ENCODE measurements at places on chromosomes 11 and 22.

GRCh38 chr11:118565051-118565450 lies 680 bp downstream of the IFT46 start:
- no peak for DNase-seq

DNA sequence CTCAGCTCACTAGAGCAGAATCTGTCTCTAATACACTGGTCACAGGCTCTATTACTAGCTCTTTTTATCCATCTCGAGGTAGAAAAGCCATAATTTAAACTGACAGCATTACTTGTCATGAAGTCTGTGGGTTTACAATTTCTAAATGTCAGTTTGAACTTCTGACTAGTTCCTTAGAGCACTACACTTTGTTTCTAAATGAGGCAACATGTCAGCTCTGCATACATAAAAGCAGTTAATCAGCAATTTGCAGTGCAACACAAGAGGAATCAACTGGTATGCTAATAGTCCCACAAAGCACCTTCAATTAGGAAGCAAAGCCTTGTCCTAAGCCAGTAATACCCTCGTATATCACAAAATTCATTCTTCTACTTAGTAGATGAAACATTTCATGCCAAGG lies 321.3 kb downstream of the TTC28 start:
- no peak for DNase-seq

GRCh38 chr11:32705309-32706033 lies 89.0 kb downstream of the CCDC73 start:
- DNase-seq, result no peak

GRCh38 chr22:22410121-22410520 lies 98.4 kb downstream of the ZNF280B start:
- no peak for DNase-seq

DNA sequence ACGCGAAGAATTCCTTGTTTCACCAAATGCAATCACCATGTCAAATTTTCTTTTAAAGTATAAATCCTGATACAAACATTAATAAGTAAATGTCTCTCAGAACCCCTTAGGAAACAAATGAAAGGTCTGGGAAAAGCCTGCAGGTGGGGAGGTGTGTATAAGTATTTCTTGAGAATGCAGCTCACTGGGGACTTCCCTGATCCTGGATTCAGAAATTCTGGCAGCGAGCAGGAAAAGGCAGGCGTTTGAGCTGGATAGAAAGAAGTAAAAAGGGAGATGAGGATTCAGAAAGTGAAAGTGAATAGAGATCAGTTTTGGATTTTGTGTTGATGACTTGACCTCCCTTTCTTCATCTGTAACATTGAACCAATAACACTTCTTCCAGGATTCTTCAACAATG lies 68.3 kb upstream of the CTSC start:
- no peak for DNase-seq

GRCh38 chr11:78853521-78853920 lies 278.9 kb upstream of the NARS2 start:
- no peak for DNase-seq

GRCh38 chr11:1547467-1548098 lies 24.5 kb downstream of the DUSP8 start:
- DNase-seq, result no peak

GRCh38 chr11:10293423-10294289 lies at the start of gene SBF2:
Gene SBF2, minus strand, starts transcription at chr11:10294219. Its CDS starts 150 bp downstream, at chr11:10294069.
- peak; percentile 22 for DNase-seq

DNA sequence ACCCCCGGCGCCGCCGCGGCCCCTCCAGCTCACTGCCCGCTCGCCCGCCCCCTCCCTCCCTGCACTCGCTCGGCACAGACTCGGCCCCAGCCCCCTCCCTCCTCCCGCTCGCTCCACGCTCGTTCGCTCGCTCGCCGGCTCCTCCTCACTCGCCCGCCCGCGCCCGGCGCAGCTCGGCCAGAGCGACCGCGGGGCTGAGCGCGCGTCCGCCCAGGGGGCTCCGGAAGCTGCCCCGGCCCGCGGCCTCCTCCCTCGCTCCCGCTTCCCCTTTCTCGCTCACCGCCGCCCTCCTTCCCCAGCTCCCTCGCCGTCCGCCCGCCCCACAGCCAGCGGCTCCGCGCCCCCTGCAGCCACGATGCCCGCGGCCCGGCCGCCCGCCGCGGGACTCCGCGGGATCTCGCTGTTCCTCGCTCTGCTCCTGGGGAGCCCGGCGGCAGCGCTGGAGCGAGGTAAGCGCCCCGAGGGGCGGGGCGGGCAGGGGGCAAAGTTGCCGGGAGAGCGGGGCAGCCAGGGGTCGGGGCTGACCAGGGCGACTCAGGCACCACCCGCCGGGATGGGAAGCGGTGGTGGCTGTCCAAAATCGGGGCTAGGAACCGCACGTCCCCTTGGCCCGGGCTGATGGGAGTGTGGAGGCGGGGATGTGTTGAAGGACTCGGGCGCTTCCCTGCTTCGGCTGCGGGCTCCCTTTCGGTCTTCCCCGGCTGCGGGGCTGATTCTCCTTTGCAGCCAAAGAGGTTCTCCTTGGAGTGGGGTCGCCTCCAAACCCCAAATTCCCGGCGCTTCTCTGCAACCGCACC lies at the start of gene SEZ6L:
Gene SEZ6L (plus strand): TSS at position 148 of the 797 bp plus-strand sequence. CDS start 208 bp downstream, at position 356.
- DNase-seq, result no peak

DNA sequence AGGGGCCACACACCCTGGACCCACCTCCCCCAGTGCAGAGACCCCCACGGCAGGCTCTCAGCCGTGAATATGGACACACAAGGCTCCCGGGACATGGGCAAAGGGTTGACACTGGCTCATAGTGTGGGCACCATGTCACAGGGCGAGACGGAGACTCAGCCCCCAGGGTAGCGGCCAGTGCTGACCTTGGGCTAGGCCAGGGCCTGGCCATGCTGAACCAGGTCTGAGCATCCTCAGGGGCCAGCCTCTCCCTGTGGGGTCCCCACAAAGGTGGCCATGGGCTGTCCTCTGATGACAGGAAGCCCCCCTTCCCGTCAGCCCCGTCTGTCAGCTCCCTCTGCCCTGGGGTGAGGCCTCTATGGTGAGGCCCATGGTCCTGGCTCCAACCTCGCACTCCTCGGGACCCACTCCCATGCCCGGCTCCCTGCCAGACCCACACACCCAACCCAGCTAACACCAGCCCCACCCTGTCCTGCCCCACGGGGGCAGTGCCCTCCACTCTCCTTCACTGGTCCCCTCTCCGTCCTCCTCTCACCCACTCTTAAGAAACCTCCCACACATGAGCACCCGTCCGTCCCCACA lies 19.0 kb upstream of the PRODH start:
- no peak for DNase-seq

DNA sequence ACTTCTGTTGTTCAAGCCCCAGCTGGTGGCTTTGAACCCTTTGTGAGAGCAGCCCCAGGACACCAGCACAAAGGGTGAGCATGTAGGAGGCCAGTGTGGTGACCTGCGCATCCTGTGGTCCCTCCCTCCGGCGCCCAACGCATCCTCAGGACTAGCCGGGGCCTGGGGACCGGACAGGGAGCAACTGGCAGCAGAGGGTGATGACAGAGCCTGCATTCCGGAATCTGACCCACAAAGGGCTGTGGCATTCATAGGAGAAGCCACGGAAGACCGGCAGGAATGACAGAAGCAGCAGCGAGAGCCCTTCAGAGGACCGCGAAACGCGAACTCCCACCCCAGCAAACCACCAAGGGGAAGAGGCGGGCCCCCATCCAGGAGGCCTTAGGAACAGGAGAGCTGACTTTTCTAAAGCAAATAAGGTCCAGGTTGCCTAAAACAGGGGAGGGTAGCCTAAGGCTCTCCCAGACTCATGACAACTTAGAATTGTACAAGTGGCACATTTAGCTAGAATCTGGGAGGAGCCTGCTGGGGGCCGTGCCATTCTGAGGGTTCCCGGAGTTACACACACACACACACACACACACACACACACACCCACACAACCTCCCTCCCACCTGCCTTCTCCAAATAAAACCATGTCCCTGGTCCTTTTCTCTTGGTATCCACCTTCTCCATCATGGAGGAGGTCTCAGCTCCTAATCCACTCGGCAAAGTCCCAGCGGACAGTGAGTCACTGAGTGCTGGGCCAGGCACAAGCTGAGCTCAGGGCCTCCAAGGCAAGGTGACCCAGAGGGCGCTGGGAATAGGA lies 232.7 kb downstream of the CTTN start:
- DNase-seq, result no peak

- DNase-seq, result no peak
These were observed 1.5 kb upstream of the SELENOO start for GRCh38 chr22:50199251-50199721.

- DNase-seq, result no peak
These were observed 2.2 kb downstream of the PPP2R5B start for GRCh38 chr11:64926689-64927088.

DNA sequence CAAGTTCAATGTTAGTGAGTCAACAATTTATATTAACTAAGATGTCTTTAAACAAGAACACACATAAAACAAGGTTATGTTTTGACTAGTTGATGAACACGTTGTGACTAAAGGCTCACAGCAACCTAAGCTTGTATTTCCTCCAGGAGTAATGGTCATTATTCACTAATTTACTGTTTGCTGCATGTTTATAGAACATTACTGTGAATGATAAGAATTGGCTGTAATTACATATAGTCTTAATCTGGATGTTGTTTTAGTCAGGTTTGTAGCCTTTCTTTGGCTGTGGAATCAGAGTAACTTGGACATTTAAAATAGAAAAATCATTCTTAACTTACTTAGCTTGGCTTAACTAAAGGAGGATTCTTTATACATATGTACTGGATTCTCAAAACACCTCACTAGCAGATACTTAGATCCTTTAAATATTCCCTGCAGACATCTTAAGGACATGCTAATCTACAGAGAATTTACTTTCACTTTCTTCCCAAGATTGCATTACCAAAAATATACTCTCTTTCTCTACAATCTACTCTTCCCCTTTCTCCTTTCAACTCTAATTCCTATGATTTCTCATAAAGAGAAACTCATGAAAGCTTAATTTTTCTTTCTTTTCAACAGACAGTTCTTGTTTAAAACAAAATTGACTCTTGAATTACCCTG lies 319.7 kb upstream of the CTSC start:
- DNase-seq, result no peak

- DNase-seq, result no peak
These were observed 188.6 kb downstream of the CWF19L2 start for GRCh38 chr11:107268977-107269376.

- no peak for DNase-seq
These were observed 1335.3 kb downstream of the TBC1D22A start for GRCh38 chr22:48097723-48098122.

- no peak for DNase-seq
These were observed 16.8 kb downstream of the SDHD start for GRCh38 chr11:112103446-112103845.

- DNase-seq, result no peak
These were observed 56.3 kb upstream of the TCF20 start for GRCh38 chr22:42326801-42327200.

- no peak for DNase-seq
These were observed 19.2 kb downstream of the SERPIND1 start for GRCh38 chr22:20792966-20793728.

DNA sequence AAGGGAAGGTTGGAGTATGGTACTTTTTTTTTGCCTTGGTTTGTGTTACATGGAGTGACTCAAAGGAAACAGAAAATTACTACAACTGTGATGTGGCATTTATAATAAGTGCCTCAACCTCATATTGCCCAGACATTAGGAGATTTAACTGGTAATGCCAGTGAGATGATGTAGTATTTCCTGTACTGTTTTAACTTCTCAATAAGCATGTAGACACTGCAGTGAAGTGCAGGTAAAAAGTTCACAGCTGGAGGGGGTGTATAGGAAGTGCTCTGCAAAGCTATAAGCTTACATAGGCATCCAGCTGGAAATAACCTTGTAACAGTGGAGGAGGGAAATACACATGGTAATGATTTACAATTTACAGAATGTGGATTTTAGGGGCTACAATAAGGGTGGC lies 138.2 kb upstream of the MTMR2 start:
- no peak for DNase-seq

DNA sequence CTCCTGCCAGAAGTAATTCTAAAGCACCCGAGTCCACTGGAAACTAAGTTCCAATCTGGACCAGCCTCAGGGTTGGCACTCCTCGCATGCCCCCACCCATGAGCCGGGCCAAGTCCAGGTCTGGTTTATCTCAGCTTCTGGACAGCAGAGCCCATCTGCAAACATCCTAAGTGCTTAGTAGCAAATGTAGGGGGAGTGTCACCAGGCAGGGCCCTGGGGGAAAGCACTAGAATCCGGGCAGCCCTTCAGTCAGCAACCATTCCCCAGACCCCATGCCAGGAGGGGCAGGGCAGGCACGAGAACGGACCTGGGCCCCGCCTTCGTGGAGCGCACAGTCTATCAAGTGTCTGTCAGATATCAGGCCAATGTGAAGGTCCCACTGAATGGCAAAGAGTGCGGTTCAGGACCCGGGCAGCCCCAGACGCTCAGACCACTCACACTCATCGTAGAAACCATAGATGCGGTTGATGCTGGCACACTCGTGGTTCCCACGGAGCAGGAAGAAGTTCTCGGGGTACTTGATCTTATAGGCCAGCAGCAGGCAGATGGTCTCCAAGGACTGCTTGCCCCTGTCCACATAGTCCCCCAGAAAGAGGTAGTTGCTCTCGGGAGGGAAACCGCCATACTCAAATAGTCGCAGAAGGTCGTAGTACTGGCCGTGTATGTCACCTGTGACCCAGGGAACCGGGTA lies 1.3 kb downstream of the PPP1CA start:
- DNase-seq, result no peak

GRCh38 chr11:57983191-57983590 lies 40.5 kb upstream of the OR9Q1 start:
- no peak for DNase-seq

DNA sequence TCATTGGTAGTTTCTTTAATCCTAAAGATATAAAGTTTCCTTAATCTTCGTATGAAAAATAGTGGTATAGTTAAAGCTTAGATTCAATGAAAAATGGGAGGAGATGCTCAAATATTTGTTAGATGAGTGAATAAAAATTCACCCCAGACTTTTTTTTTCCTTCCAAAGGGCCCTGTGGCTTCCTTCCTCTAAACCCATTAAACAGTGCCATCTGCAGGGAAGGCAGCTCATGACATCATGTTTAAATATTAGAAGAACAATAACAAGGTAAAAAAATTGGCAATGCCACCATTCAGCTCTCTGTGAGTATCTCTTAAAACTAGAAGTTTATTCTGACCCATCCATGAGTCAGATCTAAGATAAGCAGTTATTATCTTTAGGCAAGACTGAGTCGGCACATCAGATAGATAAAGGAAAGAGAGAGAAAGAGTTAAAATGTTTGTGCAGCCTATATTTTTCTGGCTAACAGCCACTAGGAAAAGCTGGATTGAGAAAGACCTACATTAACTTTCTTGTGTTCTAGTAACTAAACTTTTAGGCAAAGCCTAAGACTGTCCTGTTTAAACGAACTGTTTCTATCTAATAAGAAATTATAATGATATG lies 19.1 kb upstream of the OOSP1 start:
- DNase-seq, result no peak

GRCh38 chr11:127624306-127624856 lies 623.8 kb upstream of the KIRREL3 start:
- no peak for DNase-seq

GRCh38 chr11:102560555-102561011 lies 30.0 kb upstream of the MMP7 start:
- no peak for DNase-seq

All from esophagus squamous epithelium (tissue), 5 donors.